EH (cell line): ENCODE measurements at places on chromosomes 1 and 21.

DNA sequence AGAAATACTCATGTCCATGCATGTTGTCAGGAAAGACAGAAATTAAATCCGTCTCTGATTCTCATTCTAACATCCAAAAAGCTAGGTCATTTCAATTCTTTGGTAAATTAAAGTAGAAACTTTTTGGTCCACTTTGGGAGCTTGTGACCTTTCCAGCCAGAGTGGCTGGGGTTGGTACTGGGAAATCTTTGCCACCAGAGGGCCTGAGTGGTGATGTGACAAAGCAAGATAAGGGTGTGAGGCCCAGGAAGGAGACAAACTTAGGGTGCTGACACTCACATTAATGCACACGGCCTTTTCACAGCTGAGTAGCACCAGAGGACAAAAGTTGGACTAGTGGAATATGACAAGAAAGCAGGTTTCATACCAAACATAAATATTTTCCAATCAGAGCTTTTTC lies 144.3 kb downstream of the DNM3 start:
- peak; percentile 23 for DNase-seq

DNA sequence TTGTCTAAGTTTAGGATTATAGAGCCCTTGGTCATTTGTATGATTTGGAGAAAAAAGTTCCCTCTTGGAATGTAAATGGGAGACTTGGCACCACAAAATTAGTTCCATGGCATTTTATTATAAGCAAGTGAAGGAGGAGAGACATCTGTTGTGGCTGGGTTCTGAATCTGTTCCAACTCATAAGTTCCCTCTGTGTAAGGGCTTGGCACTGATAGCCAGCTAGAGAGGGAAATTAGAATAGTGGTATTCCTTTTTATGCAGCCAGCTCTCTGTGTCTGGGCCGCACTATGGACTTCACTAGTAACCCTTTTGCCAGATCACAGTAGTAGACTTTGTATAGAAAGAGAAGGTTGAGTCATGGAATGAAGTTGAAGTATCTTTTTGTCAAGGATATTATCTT lies 31.1 kb downstream of the GNAI3 start:
- DNase-seq: peak; percentile 28

DNA sequence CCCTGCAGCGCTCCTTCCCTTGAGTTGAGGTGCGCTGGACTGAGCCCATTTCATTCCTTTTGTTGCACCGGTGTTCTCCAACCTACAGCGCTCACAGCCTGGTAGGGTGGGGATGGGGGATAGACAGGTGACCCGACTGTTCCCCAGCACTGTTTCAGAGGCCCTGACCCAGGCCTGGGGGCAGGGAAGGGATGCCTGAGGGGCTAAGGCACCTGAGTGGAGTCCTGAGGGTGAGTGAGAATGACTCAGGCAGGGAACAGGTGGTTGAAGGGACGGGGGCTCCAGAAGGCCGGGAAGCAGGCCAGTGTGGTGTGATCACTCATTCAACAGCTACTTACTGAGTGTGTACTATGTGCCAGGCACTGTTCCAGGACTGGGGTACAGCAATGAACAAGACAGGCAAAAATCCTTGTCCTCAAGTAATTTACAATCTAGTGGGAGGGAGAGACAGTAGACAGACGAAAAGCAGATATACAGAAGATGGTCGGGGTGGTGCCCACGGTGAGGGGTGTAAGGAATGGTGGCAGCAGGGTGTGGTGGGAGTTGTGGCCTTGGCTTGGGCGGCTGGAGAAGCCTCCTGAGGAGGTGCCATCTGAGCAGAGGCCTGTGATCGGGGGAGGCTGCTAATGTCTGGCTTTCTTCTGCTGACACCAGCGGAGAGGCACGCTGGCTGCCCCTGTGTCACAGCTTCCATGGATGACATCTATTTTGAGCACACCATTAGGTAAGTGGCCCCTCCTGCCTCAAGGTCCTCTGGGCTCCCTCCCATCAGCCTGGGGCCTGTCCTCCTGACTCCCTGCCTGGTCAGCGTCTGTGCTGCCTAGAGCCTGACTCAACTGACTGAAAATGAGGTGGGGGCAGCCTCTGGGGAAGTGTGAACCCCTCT lies 37.4 kb downstream of the ACOT11 start:
- DNase-seq: no peak

- no peak for DNase-seq
Observed at GRCh38 chr1:193685986-193686385, 499.6 kb upstream of the B3GALT2 start.

DNA sequence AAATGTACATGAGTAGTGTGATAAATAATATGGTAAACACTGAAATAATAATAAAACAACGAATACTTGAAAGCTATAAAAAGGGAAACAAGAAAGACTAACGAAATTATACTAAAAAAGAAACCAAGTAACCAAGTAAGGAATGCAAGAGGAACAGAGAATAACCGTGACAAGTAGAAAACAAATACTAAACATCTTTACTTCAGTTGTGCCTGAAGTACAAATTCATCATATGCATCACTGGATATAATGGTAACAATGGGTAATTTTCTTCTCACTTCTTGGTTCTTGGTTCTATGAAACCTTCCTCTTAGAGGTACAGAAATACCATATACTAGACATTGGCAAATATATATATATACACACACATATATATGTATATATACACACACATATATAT lies 1093.6 kb upstream of the B3GALT2 start:
- no peak for DNase-seq

DNA sequence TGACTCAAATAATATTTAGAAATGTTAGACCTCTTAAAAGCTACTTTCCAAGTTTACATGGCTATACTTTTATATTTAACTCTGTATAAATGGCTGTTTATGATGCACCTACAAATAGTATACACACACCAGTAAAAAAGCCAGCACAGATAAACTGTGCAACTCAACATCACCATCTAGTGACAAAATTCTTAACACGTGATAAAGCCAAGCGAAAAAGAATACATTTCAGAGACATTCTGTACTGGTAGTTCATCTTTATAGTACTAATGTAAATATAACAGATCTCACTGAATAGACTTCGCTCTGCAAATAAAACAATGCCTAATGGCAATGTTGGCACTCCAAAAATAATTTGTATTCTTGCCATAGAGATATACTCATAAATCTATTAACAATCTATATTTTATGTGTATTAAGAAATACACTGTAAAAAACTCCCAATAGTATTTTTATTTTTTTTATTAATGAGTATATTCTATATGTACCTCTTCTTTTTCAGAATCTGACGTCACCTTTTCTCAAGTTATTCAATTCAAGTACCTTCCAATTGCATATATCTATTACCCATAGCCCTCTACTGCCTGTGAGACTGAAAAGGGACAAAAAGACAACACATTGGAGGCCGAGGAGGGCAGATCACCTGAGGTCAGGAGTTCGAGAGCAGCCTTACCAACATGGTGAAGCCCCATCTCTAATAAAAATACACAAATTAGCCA lies 100.2 kb downstream of the DPYD start:
- DNase-seq: peak; percentile 48

DNA sequence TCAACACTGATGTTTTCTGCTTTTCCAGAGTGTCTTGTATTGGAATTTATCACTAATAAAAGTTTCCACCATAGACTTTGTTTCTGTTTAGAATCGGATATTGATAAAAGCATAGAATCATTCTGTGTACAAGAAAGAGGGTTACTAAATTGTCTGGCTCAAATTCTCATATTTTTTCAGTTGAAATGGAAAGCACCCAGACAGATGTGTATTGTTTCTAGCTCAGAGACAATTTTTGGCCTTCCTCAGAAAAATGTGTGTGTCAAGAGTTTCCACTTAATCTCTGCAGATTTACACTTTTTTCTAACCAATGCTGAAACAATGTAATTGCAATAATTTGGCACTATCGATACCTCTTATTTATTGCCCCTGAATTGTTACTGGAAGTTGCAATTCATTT lies 20.2 kb downstream of the LHX9 start:
- no peak for DNase-seq

DNA sequence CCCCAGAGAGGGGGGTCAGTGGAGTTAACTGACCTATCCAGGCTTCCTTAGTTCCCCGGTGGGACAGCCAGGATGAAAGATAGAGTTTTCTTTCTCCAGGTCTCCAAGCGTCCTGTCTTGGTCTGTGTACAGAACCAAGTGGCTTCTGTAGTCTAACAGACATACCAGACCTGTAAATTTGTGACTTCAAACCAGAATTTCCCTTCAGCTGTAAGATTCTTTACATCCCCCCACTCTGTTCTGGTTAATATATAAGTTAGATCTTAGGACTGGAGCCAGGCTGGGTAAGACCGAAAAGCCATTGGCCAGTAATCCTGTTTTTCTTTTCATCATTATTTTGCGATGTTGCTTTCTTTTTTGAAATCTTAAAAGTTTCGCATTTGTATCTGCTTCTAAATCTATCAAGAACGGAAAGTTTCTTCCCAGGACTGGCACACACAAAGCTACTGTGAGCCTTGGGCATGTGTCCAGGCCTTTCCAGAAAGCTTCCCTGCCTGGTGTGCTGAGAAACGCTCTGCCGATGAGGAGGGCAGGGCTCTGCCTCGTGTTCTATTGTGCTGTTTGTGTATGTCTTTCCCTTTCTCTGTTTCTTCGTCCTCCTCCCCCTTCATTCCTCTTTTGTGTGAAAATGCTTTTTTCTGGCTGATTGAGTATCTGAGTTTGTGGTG lies 72.3 kb downstream of the RGL1 start:
- DNase-seq: peak; percentile 58

DNA sequence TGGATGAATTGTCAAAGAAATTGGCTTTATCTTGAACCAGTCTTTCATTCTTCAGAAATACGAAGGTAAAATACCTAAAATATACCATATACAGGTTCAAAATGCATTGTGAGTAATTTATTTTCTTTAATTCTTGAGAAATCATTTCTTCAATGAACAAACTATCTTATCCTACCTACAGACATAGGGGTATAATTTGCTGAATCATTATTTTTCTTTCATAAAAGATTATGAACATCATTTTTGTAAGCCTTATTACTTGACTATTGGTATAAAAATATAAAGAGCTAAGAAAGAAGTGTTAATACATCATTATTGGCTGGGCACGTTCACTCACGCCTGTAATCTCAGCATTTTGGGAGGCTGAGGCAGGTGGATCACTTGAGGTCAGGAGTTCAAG lies 167.7 kb downstream of the DNAH14 start:
- no peak for DNase-seq

DNA sequence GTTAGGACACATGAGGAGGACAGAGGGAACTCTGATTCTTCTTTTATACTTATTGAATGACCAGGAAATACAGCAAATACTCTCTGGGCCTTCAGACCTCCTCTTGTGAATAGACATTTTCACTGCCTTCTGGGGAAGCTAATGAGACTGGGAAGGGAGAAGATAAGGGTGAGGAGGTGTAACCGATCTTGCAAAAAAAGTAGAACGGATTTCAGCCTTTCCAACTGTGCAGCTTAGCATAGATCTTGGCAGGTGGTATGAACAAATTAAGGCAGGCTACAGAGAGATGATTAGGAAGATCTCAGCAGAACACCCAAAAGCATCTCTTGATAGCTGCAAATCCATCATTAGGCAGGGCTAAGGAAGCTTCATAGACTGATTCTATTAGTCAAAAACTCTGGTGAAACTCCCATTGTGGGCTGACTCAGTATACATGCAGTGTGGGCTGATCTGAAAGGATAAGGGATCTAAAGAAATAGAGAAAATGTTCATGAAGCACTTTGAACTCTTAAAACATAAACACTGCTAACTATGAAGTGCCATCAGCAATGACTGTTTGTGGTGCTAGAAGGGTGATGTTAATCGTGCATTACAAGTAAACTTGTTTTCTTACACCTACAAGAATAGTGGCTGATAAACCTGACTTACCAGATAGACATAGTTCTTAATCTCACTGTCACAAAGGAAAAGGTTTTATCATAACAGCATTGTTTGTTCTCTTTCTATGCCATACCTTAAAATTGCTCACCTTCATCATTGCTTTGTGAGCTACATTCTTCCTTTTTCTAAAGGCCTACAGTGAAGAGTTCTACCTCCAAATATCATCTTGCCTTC lies 85.5 kb upstream of the PALMD start:
- DNase-seq: no peak

DNA sequence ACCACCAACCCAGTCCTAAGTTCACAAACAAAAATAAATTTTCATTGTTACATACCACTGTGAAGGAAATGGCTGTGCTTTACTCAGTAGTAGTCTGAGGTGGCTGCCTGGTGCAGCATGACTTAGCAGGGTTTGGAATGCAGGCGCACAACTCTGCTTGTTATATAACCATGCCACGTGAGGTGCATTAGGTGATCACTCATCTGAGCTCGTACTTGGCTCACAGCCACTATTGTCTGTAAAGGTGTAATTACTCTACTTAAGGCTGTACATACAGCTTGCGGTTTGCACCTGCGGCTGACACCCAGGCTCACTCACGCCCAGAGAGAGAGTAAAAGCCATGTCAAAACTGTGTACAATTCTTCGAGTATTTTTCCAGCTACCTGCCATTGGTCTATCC lies 599.4 kb downstream of the LTN1 start:
- DNase-seq: no peak

DNA sequence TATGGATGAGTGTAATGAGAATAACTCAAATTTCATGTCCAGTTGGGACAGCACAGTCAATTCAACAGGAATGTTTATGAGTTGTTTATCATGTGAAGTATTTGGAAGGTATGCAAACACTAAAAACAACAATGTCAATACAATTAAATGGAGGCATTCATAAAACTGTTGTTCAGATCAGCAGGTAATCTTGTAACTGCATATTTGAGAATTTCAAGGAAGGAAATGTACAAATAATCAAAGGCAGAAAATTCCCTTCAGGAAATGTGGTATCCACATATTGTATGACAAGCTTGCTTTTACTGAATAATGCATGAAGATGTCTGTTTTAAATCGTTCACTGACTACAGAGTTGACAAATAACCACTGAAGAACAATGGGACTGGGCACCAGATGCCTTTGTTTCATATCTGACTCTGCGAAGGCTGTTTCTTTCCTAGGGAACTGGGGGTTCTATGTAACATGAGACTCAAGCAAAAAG lies 198.3 kb downstream of the LTN1 start:
- peak; percentile 43 for DNase-seq

- DNase-seq: peak; percentile 50
Observed at GRCh38 chr1:200951016-200951415, 56.3 kb downstream of the INAVA start.

DNA sequence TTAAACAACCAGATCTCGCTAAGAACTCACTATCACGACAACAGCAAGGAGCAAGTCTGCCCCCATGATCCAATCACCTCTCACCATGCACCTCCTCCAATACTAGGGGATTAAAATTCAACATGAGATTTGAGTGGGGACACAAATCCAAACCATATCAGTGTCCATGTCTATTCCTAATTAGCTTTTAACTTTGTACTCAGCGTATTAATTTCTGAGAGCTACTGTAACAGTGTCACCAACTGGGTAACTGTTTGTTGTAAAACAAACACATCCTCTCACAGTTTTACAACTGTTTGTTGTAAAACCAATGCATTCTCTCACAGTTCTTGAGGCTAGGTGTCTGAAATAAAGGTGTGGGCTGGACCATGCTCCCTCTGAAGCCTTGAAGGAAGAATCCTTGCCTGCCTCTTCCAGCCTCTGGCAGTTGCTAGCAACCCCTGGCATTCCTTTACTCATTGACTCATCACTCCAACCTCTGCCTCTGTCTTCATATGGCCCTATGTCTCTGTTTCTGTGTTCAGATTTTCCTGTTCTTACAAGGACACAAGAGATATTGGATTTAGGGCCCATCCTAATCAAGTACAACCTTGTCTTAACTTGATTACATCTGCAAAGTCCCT lies 121.2 kb downstream of the LTN1 start:
- no peak for DNase-seq
